ENCODE measurements at places on chromosomes 1 and 21.

DNA sequence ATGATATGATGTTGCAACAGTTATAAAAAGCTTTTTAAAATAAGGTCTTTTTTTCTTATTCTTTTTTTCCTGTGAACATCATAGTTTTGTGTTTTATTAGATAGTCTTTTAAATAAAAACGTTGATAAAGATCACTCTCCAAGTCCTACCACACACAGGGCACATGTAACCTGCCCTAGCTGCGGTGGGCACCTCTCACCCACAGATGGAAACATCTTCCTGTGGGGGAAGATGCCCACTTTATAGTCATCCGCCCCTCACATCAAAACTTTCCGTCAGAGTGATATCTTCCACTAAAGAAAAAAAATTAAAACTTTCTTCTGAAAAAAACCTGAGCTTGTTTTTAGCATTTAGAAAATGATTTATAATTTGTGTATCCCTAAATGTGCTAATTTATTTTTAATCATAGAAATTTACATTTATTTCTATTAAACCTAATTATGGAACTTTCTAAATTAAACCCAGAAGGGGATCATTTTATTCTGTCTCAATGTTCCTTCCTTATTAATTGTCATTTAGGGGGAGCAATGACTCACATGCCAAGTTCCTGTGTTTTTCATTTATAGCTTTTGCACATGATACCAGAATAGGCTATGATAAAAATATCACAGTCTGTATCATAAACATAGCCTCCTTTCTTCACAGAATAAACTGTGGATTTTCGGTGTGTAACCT is 24.7 kb downstream of the TNFRSF9 start:
- DNase-seq = no peak

- no peak for DNase-seq
These were observed 117.2 kb upstream of the KCNJ15 start for GRCh38 chr21:38139380-38140168.

GRCh38 chr1:152451254-152451653 is 37.2 kb upstream of the CRNN start:
- DNase-seq = no peak

GRCh38 chr1:104671684-104672353 is 922.1 kb downstream of the AMY1C start:
- DNase-seq = no peak

GRCh38 chr1:39687243-39687642 is 4.0 kb downstream of the HPCAL4 start:
- DNase-seq = no peak
